ENCODE measurements at places on chromosomes 7 and 10. TPM values are rescaled to one million over a fixed set of nuclear protein-coding genes. Genes with fewer than 3 reads are reported as not detected.

Gene ZNF853
- polyA plus RNA-seq: 13.8 TPM

Gene KCNIP2
- polyA plus RNA-seq: 6.2 TPM

Gene SH2B2
- polyA plus RNA-seq: 2.5 TPM

- no peak for DNase-seq
Observed at GRCh38 chr7:98293265-98293664, 11.8 kb downstream of the BRI3 start.

GRCh38 chr7:28961972-28962371, 3.8 kb upstream of the TRIL start:
- DNase-seq: no peak

- DNase-seq: no peak
Observed at GRCh38 chr10:3781468-3782145, 3.4 kb downstream of the KLF6 start.

Gene POT1
- polyA plus RNA-seq: 50.4 TPM

- DNase-seq: no peak
Observed at GRCh38 chr7:41472427-41473125, 230.3 kb downstream of the INHBA start.

Gene SCRN1
- polyA plus RNA-seq: 68.3 TPM

Gene TAS2R5
- 8.2 TPM for polyA plus RNA-seq

DNA sequence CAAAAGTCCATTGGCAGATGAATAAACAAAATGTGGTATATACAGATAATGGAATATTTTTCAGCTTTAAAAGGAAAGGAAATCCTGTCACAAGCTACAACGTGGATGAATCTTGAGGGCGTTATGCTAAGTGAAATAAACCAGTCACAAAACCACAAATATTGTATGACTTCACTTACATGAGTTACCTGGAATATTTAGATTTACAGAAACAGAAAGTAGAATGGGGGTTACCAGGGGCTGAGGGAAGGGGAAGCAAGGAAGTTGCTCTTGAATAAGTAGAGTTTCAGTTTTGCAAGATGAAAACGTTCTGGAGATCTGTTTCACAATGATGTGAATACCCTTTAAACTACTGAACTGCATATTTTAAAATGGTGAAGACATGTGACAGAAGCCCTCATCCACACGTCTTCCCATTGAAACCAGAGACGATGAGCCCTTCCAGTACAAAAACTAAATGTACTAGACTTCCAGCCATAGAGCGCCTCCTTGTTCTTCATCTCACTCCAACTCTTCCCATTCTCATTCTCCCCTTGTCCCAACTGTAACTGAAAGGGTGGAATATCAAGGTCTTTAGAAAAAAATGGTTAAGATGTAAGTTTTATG, 62.4 kb downstream of the MICU1 start:
- no peak for DNase-seq

DNA sequence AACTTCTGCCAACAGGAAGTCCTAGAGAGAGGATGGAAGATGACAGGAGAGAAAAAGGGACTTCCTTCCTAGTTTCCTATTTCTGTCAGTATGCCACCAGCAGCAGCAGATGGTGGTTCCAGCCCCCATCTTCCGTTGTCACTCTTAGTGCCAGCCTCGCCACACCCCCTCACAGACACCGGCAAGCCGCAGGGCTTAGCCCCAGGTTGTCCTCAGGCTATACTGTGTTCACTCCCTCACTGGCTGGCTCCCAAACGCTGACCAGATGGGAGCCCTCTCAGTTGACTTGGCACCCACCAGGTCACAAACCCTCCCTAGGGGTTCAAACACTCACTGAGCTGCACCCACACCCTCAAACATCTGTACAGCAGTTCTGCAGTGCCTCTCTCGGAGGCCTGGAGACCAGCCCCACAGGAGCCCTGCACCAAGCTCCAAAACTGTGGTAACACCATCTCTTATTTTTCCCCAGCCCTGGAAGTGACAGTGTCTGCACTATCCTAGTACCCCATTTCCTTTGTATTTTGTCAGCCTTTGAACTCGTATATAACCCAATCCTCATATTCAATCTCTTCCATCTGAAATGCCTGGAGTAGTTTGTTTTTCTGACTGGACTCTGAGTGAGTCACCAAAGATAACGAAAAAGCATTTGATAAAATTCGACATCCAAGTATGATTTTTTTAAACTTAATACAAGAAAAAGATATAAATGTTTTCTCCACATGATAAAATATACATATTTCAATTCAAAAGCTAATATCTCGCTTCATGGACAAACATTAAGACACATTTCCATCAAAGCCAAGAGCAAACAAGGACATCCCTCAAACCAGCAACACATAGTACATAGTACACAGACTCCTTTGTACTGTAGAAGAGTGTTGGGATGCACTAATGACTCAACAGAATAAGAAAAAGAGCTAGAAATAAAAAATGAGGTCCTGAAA, 34.5 kb downstream of the SMURF1 start:
- no peak for DNase-seq

Gene TMEM229A
- 0.13 TPM for polyA plus RNA-seq

- DNase-seq: no peak
Observed at GRCh38 chr10:61081301-61081700, 137.3 kb upstream of the RHOBTB1 start.

GRCh38 chr10:132389433-132390169, 7.4 kb upstream of the PWWP2B start:
- no peak for DNase-seq

Gene HGF
- 2.3 TPM for polyA plus RNA-seq

Gene GPR85
- 1.0 TPM for polyA plus RNA-seq

- DNase-seq: no peak
Observed at GRCh38 chr10:18710201-18710653, 51.0 kb downstream of the ARL5B start.

- DNase-seq: no peak
Observed at GRCh38 chr10:6986927-6987326, 406.9 kb upstream of the PRKCQ start.

Gene H2BK1
- polyA plus RNA-seq: not detected

Gene IDI1
- 63.7 TPM for polyA plus RNA-seq

Gene NME8
- not detected for polyA plus RNA-seq

- no peak for DNase-seq
Observed at GRCh38 chr10:79936625-79937615, 12.0 kb downstream of the SFTPD start.

DNA sequence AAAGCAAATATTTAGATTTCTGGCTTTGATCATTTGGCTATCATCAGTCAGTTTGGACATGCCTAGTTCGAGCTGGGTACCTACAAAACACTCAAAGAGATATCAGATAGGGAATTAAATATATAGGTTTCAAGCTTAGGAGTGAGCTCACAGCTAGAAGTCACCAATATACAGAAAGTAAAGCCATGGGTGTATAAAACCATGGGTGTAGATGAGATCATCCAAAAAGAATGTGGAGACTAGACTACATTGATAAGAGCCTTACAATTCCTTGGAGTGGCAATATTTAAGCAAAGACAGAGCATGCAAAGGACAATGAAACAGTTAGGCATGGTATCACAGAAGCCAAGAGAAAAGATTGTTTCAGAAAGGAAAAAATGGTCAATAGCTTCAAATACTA, 7.2 kb upstream of the RALA start:
- DNase-seq: no peak

- peak; percentile 8 for DNase-seq
Observed at GRCh38 chr7:136925044-136925443, 56.6 kb downstream of the CHRM2 start.

GRCh38 chr10:121525251-121526134, 72.8 kb downstream of the FGFR2 start:
- DNase-seq: peak; percentile 79

All from left kidney (tissue), 8 donors.